T-cell (primary cell): ENCODE measurements at places on chromosomes 5 and 9. TPM values are rescaled to one million over a fixed set of nuclear protein-coding genes. Genes with fewer than 3 reads are reported as not detected.

Gene ATG12
- total RNA-seq = 61.2 TPM

Gene CTXN3
- total RNA-seq = not detected

Gene FBP2
- not detected for total RNA-seq

Gene PCDHB7
- total RNA-seq = not detected

Gene DDX41
- total RNA-seq = 118 TPM

Gene NUP214
- total RNA-seq = 68.5 TPM

Gene S1PR3
- total RNA-seq = 0.13 TPM

Gene SPATA31D4
- total RNA-seq = not detected

Gene MEIKIN
- total RNA-seq = 0.53 TPM

Gene PCDHB14
- total RNA-seq = 0.12 TPM
